ENCODE measurements at places on chromosomes 6 and 20. TPM values are rescaled to one million over a fixed set of nuclear protein-coding genes. Genes with fewer than 3 reads are reported as not detected.

DNPH1 gene
- 287 TPM for polyA plus RNA-seq

SLC22A1 gene
- 0.20 TPM for polyA plus RNA-seq

SMIM26 gene
- 155 TPM for polyA plus RNA-seq

LY6G6D gene
- not detected for polyA plus RNA-seq

CLVS2 gene
- polyA plus RNA-seq: 0.05 TPM

GRCh38 chr6:12861603-12862002 is 145.0 kb downstream of the PHACTR1 start:
- H3K4me1 ChIP-seq: no peaks in the 10 kb centered on the region
- H3K27me3 ChIP-seq: no peaks in the 10 kb centered on the region
- H3K36me3 ChIP-seq: no peaks in the 10 kb centered on the region
- no peak for DNase-seq

GRCh38 chr6:106549521-106549920 is 79.8 kb downstream of the RTN4IP1 start:
- H3K4me3 ChIP-seq: no peak overlapping the region
- H3K27me3 ChIP-seq: no peaks in the 10 kb centered on the region
- H3K36me3 ChIP-seq: peaks cover 59% of the 10 kb centered on the region
- H3K4me1 ChIP-seq: peaks cover 24% of the 10 kb centered on the region
- H3K27ac ChIP-seq: no peak overlapping the region

- DNase-seq: no peak
- H3K36me3 ChIP-seq: peaks cover 30% of the 10 kb centered on the region
- peak overlapping the region; percentile 8 for H3K4me3 ChIP-seq
- H3K27ac ChIP-seq: no peak overlapping the region
- no peaks in the 10 kb centered on the region for H3K27me3 ChIP-seq
Measured at GRCh38 chr6:26459023-26459810, 1.5 kb downstream of the BTN2A1 start.

DNA sequence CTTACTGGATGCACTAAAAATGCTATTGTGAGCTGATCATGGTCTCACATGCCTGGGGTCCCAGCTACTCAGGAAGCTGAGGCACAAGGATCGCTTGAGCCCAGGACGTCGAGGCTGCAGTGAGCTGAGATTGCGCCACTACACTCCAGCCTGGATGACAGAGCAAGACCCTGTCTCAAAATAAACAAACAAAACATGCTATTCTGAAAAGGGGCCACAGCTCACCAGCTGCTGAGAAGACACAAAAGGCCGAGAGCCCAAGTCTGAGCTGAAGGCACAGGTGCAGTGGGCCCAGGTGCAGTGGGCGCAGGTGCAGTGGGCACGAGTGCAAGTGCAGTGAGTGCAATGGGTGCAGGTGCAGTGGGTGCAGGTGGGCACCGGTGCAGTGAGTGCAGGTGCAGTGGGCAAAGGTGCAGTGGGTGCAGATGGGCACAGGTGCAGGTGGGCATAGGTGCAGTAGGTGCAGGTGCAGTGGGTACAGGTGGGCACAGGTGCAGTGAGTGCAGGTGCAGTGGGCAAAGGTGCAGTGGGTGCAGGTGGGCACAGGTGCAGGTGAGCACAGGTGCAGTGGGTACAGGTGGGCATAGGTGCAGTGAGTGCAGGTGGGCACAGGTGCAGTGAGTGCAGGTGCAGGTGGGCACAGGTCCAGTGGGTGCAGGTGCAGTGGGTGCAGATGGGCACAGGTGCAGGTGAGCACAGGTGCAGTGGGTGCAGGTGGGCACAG is 16.0 kb downstream of the ZBTB46 start:
- no peak for DNase-seq
- no peaks in the 10 kb centered on the region for H3K36me3 ChIP-seq
- H3K27ac ChIP-seq: no peak overlapping the region

- H3K4me3 ChIP-seq: no peak overlapping the region
- H3K4me1 ChIP-seq: no peaks in the 10 kb centered on the region
Measured at GRCh38 chr20:22775256-22775655, 190.9 kb upstream of the FOXA2 start.

GRCh38 chr6:116973976-116974375 is 96.9 kb downstream of the RFX6 start:
- H3K27ac ChIP-seq: no peak overlapping the region
- H3K27me3 ChIP-seq: no peaks in the 10 kb centered on the region

DNA sequence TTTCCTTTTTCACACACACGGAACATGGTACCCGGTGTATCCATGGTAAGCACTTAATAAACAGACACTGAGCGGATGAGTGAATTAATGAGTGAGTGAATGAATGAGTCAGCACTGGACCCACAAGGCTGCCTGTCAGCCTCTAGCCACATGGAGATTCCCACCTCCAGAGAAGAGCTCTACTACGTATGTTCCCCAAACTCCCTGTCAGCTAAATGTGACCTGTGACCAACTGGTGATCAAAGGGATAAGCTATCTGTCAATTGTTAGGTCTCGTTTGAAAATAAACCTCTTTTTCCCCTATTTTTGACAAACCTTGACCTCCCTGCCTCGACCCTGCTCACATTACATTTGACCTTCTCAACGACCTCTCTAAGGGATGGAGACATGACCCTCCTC is 24.5 kb upstream of the TAF8 start:
- no peak overlapping the region for H3K4me3 ChIP-seq
- H3K27me3 ChIP-seq: no peaks in the 10 kb centered on the region
- H3K36me3 ChIP-seq: no peaks in the 10 kb centered on the region
- DNase-seq: no peak

GRCh38 chr6:160999516-160999915 is 7.9 kb downstream of the MAP3K4 start:
- H3K27ac ChIP-seq: no peak overlapping the region
- peaks cover 12% of the 10 kb centered on the region for H3K4me1 ChIP-seq
- no peak overlapping the region for H3K4me3 ChIP-seq
- H3K36me3 ChIP-seq: no peaks in the 10 kb centered on the region
- DNase-seq: no peak
- H3K27me3 ChIP-seq: no peaks in the 10 kb centered on the region
